NCI-H446 (cell line): ENCODE measurements at places on chromosomes 3 and 15.
A peak's percentile ranks its signal among the peaks of the same experiment; 100 is the strongest.

- DNase-seq = no peak
Observed at GRCh38 chr15:77386626-77387025, 33.3 kb downstream of the PEAK1 start.

DNA sequence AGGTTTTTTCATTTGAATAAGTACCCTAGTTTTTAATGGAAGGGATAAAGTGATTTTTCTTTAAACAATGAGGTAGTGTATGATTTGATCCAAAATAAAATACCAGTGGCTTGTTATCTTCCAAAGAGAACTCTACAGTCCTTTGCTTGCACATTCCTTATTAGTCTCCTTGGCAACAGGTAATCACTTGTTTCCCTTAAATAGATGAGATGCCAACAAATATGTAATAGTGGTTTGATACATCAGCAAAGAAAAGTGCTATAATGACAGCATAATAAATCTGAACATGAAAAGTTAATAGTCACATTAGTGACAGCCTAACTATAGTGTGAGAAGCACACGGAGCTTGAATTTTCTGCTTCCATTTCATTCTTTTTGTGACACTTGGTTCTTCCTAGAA is 360.2 kb downstream of the ZNF385D start:
- DNase-seq = no peak

DNA sequence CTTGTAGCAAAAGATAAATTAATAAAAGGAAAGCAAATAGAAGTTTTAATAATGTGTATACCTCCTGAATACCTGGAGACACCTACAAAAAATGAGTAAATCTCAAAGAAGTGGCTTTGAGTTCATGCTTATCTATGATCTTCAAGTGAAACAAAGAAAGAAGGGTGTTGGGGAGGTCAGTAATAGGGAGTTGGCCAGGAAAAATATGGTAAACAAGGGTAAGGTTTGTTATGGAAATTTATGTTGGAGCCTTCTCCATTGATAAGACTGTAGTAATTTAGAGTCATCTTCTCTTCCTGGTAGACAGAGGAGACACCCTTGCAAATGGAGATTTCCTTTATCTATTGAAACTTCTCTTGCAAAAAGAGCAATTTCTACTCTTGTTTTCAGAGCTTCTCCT is 6.6 kb upstream of the CCR8 start:
- no peak for DNase-seq

GRCh38 chr3:188433521-188434150 is 279.7 kb downstream of the LPP start:
- no peak for DNase-seq

- DNase-seq = no peak
Observed at GRCh38 chr3:112822064-112823055, 24.3 kb downstream of the CD200R1L start.

- no peak for DNase-seq
Observed at GRCh38 chr3:111802700-111803099, 56.4 kb upstream of the PHLDB2 start.

DNA sequence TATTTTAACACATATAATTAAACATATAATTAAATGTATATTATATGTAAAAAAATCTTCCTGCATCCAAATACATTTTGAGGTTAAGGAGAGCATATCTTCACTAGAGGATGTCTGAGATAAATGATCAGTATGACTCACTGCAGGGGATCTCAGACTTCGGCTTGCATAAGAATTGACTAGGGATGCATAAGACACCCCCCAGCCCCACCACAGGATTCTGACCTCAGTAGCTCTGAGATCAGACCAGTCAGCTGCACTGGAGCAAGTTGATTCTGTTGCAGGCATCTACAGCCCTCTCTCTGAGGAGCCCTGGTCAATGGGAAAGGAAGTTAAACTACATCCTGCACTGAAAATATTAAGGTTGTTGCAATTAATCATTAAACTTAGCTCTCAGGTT is 29.0 kb upstream of the TBC1D21 start:
- no peak for DNase-seq

GRCh38 chr15:98673133-98673532 is 24.8 kb downstream of the IGF1R start:
- DNase-seq = no peak

- DNase-seq = no peak
Observed at GRCh38 chr15:70409388-70409787, 311.7 kb upstream of the TLE3 start.

GRCh38 chr3:122572940-122573412 is 4.5 kb upstream of the PARP15 start:
- DNase-seq = no peak

DNA sequence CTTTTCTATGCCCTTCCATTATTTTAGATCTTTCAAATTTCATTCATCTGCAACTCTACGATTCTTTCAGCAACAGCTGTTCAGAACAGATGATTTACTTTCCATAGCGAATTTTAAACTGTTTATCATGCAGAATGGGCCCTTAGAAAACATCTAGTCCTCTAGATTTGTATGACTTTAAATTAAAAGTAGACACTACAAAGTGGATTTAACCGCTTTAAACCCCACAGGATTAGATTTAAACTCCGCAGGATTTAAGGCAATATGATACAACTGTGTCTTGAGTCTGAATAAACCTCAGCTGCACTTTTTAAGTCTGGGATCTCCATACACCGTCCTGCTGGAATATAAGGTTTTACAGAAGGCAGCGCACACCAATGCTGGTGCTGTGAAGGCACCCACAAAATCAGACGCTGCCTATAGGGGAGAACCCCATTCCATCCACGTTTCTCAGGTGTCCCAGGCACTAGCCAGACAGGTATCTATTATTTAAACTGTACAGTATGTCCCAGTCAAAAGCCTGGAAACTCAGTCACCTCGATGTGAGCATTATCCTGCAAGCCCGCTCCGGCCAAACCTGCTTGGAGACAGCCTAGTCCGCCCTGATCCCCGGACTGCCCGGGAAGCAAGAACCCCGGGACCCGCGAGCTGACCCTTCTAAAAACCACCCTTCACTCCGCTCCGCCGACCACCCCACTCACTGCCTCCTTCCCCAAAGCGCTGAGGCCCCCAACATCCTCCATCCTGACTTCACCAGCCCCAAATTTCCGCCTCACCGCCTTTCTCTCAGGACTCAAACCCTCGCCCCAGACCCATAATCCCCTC is 768 bp downstream of the ANO10 start:
- no peak for DNase-seq

GRCh38 chr15:65577129-65577996 is 33.6 kb downstream of the INTS14 start:
- DNase-seq = no peak

DNA sequence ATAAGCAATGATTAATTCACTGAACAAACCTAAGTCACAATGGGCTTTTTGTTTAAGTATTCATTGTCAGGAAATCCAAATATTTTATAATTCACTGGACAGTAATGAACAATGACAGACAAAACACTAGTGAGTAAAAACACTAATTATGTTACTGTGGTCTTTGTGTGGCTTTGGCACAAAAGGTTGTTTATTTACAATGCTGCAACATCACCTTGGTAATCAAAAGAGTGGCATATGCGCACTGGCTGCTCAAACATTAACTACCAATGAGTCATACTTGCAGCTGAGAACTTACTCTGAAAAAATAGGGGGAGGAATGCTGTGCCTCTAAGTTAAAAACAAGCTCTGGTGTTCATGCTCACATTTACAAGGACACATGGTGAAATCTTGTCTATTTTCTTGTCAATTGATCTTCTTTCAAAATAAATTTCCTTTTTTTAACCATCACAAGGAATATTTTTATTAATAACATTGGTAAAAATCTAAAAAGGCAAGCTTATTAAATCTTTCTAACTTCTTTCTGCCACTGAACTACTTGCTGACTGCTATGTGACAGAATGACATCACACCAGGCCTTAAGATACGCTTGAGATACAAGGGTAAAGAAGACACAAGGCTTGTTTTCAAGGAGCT is 85.2 kb upstream of the PPIB start:
- DNase-seq = peak; percentile 50

DNA sequence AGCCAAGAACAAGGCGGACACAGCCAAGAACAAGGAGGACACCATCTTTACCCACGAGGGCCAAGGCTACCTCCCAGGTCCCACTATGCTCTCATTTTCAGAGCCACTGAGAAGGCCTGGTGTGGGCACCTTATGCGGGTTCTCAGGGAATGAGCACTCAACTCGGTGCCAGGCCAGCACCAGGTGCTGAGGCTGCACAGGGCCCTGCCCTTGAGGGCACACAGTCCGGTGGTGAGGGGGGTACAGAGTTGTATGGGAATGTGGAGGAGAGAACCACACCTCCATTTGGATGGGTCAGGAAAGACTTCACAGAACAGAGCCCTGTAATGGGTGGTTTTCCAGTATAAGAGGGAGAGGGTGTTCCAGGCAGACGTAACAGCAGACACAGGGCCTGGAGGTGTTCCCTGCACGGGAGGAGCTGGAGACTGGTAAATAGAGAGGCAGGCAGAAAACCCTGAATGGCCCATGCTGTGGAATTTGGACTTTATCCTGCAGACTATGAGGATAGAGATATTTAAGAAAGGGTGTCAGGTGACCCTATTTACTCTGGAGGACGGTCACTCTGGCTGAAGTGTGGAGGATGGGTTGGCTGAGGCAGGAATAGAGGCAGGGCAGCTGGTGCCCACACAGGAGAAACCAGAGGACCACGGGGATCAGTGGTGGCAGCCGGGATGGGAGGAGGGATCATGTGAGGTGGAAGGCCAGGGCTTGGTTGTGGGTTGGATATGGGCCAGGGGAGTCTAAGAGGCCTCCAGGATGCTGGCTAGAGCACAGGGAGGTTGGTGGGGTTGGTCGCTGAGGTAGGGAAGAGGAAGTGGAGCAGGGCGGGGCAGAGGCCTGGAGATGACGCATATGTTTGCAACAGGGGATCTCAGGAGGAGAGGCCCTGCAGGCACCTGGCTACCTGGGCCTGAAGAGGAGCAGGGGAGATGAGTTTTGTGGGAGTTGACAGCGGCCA is 34.6 kb downstream of the CRABP1 start:
- DNase-seq = no peak

GRCh38 chr15:76776480-76776879 is 128.7 kb downstream of the SCAPER start:
- no peak for DNase-seq

GRCh38 chr15:48002767-48003166 is 118.0 kb upstream of the SLC24A5 start:
- DNase-seq = no peak

GRCh38 chr3:37824090-37824953 is 37.4 kb upstream of the CTDSPL start:
- DNase-seq = no peak

- DNase-seq = no peak
Observed at GRCh38 chr15:89852342-89852995, 37.8 kb upstream of the ANPEP start.

DNA sequence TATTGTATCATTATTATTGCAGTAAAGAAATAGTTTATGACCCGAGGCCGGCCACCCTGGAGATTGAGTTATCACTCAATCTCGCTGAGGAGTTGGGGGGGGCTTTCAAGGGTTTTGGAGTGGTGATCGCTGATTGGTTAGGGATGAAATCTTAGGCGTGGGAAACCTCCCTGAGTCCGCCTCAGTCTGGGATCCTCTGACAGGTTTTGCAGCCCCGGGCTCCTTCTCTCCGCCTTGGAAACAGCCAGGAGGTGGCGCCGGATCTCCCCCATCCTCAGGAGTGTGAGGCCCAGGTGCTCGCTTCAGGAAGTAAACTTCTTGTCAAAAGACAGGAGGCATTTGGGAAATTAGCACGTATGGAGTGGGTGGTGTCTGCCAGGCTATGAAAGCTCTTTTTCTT is 41.1 kb upstream of the SEC61A1 start:
- DNase-seq = no peak

DNA sequence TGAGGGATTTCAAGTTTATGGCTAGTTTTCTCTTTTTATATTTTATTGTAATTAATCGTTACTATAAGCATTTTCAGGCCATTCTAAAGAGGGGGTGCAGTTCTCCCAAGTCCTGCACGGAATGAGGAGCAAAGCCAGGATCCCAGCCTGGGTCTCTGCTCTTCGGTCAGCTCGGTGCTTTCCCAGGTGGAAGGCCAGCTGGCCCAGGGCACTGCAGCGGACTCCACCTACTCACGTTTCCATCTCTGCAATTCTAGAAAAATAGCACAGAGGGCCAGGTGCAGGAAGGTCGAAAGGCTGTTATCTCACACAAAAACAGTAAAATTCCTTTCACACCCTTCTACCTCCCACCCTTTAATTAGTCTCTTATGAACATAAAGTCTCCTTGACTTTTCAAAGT is 59.5 kb upstream of the HES1 start:
- no peak for DNase-seq

- DNase-seq = no peak
Observed at GRCh38 chr15:34791701-34792100, 3.6 kb downstream of the ACTC1 start.

DNA sequence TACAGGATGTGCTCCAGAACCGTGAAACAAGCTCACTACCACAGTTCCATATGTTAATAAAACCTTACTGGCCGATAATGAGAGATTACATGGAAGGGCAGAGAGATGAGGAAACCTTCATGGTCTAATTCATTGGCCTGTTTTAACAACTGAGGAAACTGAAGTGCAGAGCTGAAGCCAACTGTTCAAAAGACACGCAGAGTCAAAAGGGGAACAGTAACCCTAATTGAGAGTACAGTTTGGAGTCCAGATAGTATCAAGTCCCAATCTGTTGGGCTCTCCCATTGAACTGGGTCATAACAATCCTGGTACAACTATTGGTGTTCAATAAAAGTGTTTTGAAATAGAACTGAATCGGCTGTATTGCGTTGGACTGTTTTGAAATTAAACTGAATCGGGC is 69.6 kb downstream of the SLC12A8 start:
- no peak for DNase-seq

DNA sequence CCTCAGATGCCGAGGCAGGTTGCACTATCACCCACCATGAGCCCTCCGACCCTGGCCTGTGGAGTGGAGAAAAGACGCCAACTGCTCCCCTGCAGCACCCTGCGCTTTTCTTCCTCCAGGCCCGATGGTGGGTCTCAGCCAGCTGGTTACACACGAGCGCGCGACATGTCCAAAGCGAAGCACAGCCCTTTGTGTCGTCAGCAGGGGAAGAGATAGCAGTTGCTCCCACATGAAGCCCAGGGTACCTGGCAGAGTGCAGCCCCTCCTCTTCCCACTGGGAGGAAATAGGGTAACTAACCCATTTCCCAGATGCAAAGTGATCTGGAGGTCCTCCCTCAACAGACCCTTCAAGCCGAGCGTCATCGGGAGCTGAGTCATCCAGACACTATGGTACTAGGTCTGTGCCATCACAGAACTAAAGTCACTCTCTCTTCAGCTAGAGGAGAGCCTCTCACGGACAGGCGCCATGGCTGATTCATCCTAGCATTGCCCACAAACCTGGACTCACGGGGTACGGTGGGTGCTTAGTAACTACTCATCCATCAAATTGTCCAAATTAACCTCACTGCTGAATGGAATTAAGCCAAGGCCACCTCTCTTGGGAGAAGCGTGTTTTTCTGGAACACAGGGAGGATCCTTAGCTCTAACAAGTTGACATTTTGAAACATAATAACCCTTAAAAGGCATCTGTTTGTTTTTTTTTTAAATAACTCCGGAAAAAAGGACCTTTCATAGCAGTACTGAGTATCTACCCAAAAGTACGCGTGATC is 45.2 kb upstream of the BDH1 start:
- no peak for DNase-seq
